Cardiac fibroblast (primary cell): ENCODE measurements at places on chromosomes 6 and 20.

GRCh38 chr6:40550202-40551101 lies 36.7 kb downstream of the LRFN2 start:
- peak; percentile 27 for DNase-seq

DNA sequence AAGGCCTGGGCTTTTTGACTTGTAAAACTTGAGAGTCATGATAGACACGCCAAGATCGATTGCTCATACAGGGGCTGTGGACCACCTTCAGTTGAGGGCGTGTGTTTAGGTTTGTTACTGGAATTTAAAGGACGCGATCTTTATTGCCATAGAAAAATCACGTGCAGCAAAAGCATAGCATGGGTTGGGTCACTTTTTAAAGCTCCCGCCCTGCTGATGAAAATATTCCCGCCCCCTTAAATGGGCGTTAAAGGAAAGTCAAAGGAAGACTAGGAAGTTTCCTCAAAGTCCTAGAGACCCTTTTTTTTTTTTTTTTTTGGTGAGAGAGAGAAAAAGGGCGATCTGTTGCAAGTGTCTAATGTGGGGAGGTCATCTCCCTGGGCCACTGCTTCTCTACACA lies 23.1 kb downstream of the TFAP2A start:
- DNase-seq: no peak

GRCh38 chr6:65667916-65668656 lies 38.9 kb downstream of the EYS start:
- no peak for DNase-seq

- DNase-seq: no peak
These were observed 181.1 kb downstream of the REV3L start for GRCh38 chr6:111301946-111302345.

GRCh38 chr20:8602389-8603116 lies 466.3 kb upstream of the PLCB4 start:
- peak; percentile 13 for DNase-seq

DNA sequence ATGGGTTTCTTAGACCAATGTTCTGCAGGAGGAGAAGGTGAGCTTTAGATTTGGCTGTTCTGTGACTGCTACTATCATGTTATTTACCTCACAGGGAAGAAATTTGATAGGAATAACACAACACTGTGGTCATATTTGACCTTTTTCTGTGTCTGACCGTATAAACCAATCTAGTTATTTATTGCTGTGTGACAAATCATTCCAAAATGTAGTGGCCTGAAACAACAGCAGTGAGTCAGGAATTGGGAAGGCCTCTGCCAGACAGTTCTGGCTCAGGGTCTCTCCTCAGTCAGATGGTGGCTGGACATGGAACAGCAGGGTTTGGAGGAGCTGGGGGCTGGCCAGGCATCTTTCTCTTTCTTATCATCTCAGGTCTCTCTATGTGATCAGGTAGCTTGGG lies 33.0 kb downstream of the RIPOR2 start:
- peak; percentile 36 for DNase-seq

GRCh38 chr6:100347901-100348550 lies 116.7 kb downstream of the SIM1 start:
- DNase-seq: peak; percentile 69

DNA sequence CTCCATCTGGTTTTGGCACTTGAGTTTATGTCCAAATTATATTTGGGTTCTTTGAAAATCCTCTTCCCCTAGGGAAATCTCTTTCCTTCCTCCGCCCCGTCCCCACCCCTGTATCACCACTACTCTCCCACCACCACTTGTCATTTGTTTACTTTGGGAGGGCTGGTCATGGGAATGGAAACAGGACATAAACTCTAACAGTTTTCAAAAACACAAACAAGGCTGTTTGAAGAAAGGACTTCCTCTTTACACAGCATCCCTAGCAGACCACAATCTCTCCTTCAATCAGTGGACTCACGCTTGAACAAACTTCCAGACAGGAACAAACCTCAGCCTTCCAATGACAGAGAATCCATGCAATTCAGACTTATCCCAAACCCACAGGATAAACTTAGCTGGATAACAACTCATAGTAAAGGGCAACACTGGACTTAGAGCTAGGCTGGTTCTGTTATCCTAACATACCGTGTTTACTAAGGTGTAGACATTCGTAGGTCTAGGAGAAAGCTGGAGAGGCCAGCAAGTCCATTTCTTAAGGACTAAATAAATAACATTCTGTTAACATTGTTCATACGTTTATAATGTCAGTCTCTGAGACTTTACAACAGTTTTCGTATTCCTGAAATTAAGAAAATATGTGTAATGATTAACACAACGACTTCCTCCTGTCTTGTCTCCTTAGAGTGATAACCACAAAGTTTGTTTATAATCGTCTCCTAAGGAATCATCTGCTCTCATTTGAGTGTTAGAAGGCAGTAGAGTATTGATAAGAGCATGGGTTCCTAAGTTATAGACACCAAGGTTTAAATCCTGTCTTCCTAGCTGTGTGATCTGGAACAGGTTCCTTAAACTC lies 44.1 kb upstream of the CTAGE9 start:
- no peak for DNase-seq

GRCh38 chr6:151284548-151285017 lies 44.8 kb downstream of the AKAP12 start:
- no peak for DNase-seq

DNA sequence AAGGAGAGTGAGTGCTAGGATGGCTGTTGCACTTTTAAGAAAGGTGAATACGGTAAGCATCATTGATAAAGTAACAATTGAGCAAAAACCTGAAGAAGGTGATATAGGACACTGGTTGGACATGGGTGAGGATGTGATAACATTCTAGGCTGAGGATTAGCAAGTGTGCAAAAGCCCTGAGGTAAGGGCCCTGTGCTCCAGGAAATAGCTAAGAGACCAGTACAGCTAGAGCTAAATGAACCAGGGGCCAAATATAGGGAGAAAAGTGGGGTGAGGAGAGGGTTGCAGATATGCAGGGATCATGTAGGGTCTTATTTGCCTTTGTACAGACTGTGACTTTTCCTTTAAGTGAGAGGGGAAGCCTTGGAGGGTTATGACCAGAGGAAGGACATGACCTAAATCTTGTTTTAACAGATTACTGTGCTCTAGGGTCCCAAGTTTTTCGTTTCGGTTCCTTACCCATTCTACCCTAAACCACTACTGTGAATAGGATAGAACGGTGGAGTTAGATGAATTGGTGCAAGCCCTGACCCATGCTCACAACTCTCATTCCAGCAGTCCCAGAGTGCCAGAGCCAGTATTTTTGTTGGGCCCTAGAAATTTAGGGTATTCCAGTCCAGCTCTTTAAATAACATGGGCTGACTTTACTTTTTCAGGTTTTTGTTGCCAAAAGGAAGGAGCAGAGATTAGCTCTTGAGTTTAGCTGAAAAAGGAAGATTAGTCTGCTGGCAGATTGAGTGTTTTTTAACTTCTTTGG lies 10.7 kb downstream of the MAPK14 start:
- no peak for DNase-seq

DNA sequence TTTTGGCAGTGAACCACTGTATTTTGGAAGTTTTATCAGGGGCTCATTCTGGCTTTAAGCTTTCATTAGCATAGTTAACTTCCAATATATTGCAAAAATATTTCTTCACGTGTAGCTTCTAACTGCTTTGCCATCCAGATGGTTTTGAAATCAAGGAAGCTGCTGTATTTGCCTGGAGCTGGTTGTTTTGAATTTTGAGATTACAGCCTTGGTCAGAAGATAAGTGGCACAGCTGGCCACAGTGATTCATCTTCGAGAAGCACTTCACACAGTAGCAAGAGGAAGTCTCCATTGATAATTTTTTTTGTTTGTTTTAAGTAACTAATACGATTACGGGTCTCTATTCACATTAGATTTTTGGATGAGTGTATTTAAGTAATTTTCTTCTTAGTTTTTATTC lies 3.8 kb downstream of the APCDD1L start:
- peak; percentile 84 for DNase-seq

GRCh38 chr6:146770965-146771735 lies 172.4 kb downstream of the ADGB start:
- DNase-seq: no peak

- DNase-seq: no peak
These were observed 116.8 kb downstream of the NCOA3 start for GRCh38 chr20:47618479-47618878.

- peak; percentile 40 for DNase-seq
These were observed 62.9 kb downstream of the QRSL1 start for GRCh38 chr6:106692112-106692818.

DNA sequence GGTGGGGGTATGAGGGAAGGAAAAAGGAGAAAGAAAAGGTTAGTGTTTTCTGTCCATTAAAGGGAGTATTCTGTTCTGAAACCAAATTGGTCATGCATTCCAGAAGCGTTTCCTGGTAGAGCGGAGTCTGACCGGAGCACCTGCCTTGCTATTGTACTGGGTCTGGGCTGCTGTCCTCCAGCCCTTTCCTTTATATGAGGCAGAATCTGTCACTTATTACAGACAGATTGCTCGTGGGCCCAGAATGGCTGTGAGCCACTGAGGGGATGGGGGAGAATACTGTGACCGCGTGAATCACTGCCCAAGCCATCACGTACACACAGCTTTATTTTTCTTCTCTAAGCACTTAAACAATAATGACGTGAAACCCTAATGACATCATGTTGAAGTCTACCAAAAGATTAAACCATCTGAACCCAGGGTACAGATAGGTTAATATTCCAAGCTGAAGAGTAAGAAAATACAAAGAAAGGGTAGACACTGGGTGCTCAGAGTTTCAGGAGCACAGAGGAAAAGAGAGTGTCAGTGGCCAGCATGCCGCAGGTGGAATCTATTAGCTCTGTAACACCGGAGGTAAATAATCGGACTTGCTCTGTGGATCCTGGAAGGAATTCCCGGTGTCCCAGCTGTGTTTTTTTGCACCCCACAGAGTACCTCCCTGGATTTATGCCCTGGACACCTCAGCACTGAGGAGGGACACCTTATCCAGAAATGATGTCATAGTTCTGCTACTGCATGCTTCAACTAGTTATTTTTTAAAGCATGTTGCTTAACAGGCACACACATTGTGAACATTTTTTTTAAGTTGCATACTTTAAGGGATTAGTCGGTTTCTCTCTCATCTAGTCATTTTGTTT lies 573.3 kb downstream of the PKHD1 start:
- DNase-seq: no peak

GRCh38 chr6:127941228-127941627 lies 40.4 kb upstream of the THEMIS start:
- no peak for DNase-seq

DNA sequence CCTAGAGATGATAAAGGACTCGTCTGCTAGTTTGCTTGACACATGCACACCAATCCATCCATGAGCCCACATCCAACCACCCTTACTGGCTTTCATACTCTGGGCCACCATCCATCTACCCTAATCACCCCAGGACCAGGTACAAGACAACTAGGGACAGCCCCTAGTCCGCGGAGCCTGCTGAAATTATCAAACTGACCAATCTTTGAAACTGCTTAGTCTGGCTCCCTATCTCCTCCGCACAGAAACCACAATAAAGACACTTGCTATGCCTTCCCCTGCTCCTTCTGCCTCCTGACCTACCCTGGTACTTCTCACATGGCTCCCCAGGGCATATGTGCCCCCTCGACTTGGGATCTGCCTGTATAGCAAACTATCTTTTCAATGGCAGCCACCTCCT lies 33.1 kb downstream of the PXDC1 start:
- DNase-seq: no peak
